Occipital lobe (tissue), 3 donors: ENCODE measurements at places on chromosomes 3 and 15. TPM values are rescaled to one million over a fixed set of nuclear protein-coding genes. Genes with fewer than 3 reads are reported as not detected.

DNA sequence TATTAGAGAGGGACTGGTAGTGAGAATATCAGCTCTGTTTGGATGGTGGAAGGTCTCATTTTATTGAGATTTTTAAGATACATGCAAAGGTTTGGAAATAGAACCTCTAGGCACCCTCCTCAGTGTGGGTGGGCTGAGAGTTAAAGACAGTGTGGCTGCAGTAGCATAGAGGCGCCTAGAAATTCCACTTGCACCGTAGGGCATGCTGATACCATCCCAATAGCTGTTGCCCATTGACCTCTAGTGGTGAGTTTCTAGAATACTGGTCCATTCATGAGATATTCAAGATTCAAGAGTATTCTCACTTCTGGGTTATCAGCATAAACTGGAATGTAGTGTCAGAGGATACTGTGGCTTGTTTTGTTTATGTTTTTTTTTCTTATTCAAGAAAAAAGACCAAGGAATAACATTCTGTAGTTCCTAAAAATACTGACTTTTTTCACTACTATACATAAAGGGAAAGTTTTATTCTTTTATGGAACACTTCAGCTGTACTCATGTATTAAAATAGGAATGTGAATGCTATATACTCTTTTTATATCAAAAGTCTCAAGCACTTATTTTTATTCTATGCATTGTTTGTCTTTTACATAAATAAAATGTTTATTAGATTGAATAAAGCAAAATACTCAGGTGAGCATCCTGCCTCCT is 87.2 kb downstream of the TGFBR2 start:
- peak; percentile 7 for DNase-seq

DNA sequence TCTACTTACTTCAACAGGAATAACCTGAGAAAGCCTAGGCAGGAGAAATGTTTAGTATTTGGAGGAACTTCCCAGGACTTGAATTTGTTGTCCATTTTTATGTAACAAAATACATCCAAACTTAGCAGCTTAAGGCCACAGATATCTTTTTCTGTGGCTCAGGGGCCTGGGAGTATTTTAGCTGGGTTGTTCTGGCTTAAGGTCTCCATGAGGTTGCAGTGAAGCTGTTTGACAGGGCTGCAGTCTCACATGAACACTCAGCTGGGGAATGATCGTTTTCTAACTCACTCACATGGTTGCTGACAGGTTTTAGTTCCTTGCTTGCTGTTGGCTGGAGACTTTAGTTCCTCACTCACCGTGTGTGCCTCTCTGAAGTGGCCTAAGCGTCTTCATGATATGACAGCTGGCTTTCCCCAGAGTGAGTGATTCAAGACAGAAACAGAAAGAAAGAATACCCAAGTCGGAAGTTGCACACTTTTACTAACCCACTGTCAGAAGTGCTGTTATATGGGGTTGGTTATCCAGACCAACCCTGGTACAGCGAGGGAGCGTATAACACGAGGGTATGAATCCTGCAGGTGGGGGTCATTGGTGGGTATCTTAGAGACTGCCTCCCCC is 229.7 kb upstream of the TBL1XR1 start:
- no peak for DNase-seq

GRCh38 chr15:73881579-73882320 is 8.4 kb downstream of the TBC1D21 start:
- no peak for DNase-seq

Gene KBTBD8
- total RNA-seq: 26.8 TPM

DNA sequence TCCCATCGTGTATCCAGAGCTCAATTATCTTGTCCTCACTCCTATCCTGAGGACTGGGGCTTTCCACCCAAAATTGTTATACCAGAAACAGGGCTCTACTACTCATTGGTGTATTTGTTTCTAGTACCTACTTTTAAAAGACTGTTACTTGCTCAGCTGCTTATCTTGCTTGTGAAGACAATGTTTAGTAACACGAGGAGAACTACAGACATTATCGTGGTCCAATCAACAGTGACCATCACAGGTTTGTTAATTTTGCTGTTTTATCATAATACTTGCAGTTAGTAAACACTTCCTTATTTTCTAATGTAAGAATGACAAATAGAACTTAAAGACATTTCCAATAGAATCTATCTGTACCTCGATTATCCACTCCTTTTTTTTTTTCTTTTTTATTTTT is 13.5 kb downstream of the LRCH3 start:
- DNase-seq: no peak
